CD4-positive, alpha-beta T cell treated with Interleukin-1 beta for 1 hour (primary cell): ENCODE measurements at places on chromosomes 4 and X.

DNA sequence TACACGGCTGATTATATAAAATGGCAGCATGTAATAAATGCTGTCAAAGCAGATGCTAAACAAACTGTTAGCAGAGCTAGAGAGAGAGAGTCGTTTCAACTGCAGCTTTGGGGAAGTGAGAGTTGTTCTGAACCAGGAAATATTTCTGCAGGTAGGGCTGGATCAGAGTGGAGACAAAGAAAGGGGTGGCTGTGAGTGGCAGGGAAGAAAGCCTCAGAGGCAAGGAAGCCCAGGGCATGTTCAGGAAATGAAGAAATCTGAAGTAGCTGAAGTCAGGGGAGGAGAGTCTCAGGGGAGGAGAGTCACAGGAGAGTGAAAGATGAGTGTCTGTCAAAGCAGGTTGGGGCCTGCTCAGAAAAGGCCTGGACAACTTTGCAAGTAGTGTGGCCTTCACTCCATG lies 48.4 kb upstream of the RPS6KA3 start:
- no peak for DNase-seq

DNA sequence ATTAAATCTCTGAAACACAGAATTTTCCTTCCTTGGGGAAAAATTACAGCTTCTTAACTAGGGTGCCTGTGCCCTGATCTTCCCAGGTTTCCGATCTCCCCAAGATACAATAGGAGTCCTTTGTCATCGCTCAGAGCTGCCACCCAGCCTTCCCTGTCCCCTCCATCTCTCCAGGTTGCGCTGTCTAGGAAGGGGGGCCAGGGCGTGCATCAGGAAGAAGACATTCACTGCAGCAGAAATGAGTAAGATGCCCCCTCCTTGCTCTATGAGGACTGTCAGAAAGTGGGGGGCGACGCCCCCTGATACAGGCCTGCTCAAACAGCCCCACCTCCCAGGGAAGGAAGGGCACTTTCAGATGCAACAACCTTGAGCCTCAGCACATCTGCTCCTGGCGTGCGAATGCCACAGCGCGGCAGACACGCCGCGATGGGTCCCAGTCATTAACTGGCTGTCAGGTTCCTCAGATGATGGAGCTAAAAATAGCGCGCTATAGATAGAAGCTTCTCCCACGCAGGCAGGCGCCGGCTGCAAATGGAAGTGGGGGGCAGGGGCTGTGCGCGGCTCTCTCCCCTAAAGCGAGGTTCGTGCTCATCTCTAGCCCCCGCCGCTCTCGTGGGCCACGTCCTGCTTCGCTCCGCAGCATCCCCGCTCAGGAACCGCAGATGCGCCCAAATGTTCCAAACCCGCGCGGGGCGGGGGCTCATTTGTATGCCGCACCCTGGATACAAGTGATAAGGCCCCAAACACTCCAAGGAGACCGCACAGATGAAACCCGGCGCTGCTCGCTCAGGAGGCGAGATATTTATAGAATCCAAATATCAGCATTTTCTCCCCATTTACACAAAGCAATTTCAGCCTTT lies 57.6 kb upstream of the LGI2 start:
- no peak for DNase-seq

DNA sequence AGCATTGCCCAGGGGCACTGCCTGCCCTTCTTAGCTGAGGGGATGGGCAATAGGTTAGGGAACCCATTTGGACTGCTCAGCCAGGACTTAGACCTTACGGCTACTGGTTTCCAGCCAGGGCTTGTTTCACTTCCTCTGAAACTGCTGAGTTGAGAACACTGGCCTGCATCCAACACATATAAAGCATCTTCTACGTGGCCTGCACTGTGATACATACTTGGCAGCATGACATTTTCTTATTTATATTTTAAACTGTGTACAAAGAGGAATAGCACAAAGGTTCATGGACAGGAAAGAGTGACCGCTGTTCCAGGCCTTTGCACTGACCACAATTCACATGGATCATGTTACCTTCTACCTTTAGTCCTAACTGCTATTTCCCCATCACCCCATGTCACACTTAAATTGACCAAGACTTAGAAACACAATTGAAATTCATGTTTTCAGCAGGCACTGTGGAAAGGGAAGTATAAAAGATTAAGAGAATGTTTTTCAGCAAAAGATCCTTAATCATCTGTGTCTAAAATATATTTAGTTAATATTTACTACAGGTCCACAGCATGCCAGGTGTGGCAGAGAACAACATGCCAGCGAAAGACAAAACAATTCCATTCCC lies 43.7 kb downstream of the NLGN4X start:
- DNase-seq, result no peak

GRCh38 chr4:48243887-48244286 lies 25.8 kb downstream of the TEC start:
- DNase-seq, result no peak

GRCh38 chr4:105352826-105353225 lies 121.0 kb downstream of the PPA2 start:
- no peak for DNase-seq

DNA sequence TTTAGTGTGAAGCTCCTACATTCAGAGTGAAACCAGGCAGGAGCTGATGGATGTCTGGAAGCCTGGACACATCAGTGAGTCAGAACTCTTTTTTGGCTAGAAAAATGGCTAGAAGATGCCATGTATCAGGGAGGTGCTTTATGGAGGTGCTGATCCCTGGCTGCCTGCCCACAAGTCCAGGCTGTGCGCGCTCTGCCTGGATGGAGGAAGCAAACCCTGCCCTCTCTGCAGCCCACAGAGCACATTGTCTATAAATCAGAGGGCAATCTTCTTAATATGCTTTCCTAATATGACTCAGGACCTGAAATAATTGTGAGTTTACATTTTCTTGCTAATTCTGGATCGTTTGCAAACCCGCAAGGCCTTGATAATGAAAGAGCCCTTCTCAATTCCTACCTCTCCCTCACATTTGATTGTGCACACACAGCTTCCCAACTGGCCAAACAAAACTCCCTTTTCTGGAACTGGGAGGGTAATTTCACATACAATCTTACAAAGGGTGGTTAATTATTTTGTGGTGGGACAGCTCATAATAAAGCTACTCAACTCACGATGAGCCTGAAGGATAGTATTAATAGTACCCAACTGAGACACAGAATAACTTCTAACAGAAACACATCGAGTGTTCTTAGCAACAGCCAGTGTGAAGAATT lies 11.7 kb downstream of the MFAP3L start:
- DNase-seq, result no peak

DNA sequence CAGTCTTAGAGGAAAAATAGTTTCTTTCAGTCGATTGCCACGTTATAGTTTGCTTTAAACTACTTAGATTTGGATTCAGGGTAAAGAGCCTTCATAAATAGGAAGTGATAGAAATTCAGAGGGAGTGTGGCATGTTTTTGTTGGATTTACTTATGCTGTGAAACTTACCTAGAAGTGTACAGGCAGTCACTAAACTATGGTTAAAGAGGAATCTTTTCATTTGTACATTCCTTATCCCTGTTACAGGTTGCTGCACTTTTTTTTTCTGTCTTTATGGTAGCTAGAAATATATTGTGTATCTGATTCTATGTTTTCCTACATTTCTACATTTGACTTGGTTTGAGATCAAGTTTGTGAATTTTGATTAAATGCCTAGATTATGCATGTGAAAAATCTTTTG lies 19.1 kb downstream of the WWC2 start:
- no peak for DNase-seq

DNA sequence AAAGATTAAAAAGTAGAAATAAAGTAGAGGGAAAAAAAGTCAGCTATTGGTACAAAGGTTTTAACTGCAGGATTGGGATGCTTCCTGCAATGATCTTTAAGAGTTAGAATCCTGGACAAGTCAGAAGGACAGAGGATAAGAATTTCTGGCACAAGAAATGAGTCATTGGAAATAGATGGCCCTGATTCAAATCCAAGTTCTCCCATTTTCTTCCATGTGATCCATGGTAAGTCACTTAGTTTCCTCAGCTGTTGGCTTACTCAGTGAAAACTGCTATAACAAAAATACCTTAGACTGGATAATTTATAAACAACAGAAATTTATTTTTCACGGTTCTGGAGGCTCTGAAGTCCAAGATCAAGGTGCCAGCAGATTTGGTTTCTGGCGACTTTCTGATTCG lies 13.3 kb upstream of the TBC1D19 start:
- no peak for DNase-seq

DNA sequence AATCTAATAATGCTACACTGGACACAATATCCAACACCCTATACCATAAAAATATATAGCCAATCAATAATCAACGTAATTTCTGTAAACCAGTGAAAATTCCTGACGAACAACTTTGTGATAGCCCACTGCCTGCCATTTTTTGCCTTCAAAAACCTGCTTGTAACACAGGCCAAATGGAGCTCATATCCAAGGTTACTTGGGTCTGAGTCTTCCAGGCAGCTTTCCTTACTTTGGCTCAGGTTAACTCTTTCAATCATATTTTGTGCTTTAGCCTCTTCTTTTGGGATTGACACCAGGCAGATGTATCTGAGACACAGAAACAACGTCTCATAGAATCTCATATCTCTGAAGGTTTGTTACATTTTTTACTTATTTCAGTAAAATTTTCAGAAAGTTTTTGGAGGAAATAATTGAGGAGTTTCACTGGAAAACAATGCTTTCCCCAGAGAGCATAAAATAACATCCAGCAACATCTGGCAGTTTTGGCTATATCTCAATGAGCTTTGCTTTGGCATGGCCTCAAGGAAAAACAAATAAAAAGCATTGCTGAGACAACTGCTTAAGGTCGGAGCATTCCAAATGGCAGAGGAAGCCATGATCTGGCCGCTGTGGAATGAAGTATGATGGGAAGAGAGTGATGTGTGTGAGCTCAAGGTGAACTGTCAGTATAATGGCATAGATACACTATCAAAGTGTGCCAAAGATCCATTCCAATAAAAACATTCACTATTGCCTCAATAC lies 162.9 kb upstream of the SPIN4 start:
- DNase-seq, result no peak

- no peak for DNase-seq
These were observed 488.9 kb upstream of the FAT1 start for GRCh38 chr4:187212446-187213080.

- DNase-seq, result no peak
These were observed 416.2 kb upstream of the PRKX start for GRCh38 chrX:4129626-4130025.

DNA sequence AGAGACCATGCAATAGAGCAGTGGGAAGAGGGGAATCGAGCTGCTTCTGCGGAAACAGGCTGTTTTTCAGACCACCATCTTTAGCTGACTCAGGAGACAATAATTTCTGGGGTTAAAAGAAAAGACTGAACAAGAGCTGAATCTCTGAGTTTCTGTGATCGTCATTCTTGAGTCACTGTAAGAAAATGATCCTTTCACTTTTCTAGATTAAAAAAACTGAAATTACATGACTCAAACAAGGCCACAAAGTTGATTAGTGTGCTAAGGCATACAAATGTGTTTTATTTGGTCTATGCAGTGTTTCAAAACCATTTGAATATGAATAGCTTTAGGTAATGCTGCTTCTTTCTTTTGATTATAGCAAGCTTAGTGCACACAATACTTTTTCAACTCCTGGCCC lies 194.4 kb upstream of the RPL34 start:
- no peak for DNase-seq

DNA sequence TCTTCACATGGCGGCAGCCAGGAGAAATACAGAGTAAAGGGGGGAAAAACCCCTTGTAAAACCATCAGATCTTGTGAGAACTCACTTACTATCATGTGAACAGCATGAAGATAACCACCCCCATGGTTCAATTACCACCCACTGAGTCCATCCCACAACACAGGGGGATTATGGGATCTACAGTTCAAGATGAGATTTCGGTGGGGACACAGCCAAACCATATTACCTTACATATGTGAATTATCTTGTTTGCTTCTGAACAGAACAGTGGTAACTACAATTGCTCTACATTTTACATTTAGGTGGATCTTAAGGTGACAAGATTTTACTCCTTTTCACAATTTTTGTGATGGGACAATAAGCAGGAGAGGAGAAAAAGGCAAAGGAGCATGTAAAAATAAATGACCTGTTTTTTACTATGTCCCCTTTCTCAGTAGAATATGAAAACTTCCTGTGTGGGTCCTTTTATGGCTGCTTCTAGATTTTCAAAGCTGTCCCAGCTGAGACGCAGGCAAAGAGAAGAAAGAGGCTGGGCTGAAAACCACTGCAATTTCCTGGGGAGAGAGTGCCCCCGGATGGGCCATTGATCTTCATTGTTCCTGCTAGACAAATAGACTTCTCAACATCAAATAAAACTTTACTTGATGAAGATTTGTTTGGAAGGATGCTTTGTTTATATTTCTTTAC lies 45.9 kb upstream of the PGM2 start:
- DNase-seq, result peak; percentile 68

GRCh38 chrX:41720125-41720779 lies 3.7 kb upstream of the GPR82 start:
- peak; percentile 47 for DNase-seq

DNA sequence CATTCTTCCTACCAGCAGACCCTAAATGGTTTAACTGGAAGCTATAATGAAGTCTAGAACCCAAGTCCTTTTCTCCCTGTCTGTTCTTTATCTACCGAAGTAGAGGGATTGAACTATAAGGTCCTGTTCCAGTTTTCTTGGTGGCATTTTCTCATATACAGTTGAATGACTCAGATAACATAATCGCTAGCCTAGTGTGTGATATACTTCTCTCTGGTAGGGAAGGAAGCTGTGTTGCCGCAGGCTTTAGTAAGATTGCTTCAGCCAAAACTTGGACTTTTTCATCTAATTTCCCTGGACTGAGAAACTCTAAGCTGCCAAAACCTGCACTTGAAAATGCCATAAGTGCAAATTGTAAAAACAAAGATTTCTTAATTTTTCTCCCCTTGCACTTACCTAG lies 123.4 kb downstream of the NWD2 start:
- no peak for DNase-seq

DNA sequence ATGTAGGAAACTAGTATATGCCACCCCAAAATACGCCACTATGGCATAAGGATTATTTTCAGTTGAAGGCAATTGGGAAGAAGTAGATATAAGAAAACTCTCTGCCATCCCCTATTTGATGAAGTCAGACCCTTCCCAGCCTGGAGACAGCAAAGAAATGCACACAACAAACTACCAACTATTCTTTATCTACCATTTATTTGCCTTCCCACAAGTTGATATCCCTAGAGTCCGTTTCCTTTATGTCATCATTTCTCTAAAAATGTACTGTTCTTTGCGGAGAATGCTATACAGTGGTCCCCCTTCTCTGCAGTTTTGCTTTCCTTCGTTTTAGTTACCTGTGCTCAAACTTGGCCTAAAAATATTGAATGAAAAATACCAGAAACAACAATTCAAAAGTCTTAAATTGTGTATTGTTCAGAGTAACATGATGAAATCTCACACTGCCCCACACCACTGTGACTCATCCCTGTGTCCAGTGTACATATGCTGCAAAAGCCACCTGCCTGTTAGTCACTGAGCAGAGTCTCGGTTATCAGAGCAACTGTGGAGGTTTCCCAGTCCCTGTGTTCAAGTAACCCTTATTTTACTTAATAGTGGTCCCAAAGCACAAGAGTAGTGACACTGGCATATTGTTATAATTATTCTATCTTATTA lies 152.3 kb downstream of the WDFY3 start:
- DNase-seq, result peak; percentile 2

DNA sequence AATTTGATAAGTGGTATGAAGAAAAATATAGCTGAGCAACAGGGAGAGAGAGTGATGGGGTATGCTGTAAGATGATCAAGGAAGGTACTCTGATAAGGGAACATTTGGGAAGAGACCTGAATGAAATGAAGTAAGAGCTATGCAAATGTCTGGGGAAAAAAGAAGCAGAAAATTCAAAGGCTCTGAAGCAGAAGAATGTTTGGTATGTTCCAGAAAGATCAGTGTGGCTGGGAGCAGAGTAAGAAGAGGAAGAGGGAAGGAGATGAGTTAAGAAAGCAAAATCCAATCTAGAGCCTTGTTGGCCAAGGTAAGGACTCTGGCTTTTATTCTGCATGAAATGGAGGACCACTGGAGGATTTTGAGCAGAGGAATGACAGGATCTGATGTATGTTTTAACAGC lies 90.0 kb downstream of the AWAT2 start:
- no peak for DNase-seq
